ENCODE measurements at places on chromosomes 4 and X.

GRCh38 chrX:111831343-111831742 is 44.6 kb upstream of the TRPC5OS start:
- no peak for DNase-seq

- DNase-seq = no peak
Measured at GRCh38 chrX:7420717-7421116, 272.8 kb upstream of the PUDP start.

DNA sequence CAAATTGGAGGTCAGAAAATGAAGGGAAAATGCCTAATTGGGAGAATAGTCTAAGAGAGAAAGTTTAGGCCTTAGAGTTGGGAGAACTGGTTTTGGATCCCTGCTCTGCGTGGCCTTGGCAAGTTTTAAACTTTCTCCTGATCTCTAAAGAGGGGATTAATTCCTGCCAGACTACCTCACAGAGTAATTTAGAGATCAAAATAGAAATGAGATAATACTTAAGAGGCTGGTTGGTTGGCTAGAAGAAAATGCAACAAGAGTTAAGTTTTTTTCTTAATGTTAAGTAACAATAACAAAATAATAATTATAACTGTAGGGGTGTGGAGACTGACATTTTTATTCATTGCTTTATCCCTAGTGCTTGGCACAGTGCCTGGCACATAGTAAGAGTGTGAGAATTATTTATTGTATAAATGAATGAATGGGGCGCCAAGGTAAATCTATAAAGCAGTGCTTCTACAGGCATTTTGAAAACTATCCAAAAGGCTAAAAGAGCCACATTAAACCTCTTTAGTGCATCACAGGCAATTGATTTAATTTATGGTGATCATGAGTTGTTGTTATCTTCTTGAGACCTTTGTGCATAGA is 160.5 kb downstream of the RASL11B start:
- no peak for DNase-seq

- no peak for DNase-seq
Measured at GRCh38 chr4:7793186-7793585, 146.5 kb downstream of the AFAP1 start.

GRCh38 chrX:63959975-63960374 is 175.0 kb upstream of the ARHGEF9 start:
- no peak for DNase-seq

DNA sequence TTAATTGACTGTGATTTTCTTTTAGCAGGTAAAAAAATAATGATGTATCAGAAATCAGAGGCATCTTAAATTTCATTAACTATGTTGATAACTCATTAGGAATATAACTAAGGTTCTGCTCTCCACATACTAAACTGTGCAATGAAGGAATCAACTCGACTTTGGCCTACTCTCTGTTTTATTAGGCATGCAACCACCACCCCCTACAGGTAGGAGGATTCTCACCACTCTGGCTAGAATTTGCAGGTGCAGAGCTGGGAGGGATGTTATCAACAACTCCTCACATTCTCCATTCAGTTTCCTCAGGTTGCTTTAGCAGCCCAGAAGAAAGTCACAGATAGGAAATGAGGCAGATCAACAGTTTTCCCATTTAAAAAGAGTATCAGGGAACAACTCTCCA is 160.1 kb downstream of the COX18 start:
- no peak for DNase-seq

DNA sequence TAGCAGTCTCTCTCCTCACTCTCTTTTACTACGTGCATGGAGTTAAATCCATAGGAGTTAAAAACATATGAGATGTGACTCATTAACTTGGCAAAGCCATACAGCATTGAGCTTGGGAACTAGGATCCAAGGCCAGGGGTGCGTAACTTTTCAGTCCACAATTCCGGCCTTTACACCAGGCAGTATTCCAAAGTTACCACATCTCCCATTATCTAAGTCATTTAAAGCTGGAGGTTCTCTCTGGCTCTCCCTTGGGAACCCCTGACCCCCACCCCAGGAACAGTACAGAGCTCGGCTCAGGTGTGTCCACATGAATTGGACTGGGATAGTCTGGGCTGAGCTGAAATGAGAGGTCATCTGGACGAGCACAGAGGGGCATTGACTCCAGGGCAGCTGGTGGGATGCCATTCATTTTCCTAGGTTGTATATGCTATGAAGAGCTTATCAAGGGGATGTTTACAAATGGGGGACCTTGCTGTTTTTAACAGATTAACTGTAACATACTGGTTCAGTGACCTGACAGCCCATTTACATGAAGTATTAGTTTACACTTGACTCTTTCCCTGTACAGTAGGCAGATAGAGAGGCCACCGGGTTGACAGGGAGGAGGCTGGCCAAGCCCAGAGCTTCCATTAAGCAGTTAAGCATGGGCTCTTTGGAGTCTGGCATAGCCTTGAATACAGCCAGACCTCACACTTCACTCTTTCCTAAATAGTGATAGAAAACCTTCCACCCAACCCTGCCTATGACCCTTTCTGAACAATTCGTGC is 128.8 kb downstream of the RAB28 start:
- no peak for DNase-seq

GRCh38 chr4:152935631-152936445 is at the start of gene FHDC1:
Gene FHDC1, plus strand, starts transcription at chr4:152936323. Its CDS starts 6,735 bp downstream, at chr4:152943058.
- DNase-seq = no peak

All from stimulated activated CD8-positive, alpha-beta memory T cell treated with anti-CD3 and anti-CD28 coated beads, Interleukin-15, amount 100 ng/mL, for 1 hour (primary cell).